ENCODE measurements at places on chromosomes 4 and X.

- no peak for DNase-seq
Measured at GRCh38 chr4:83150653-83151330, 36.3 kb upstream of the PLAC8 start.

GRCh38 chrX:42073448-42073847 is 150.1 kb upstream of the CASK start:
- DNase-seq, result no peak

- peak; percentile 72 for DNase-seq
Measured at GRCh38 chr4:140937866-140938265, 181.7 kb upstream of the TBC1D9 start.

DNA sequence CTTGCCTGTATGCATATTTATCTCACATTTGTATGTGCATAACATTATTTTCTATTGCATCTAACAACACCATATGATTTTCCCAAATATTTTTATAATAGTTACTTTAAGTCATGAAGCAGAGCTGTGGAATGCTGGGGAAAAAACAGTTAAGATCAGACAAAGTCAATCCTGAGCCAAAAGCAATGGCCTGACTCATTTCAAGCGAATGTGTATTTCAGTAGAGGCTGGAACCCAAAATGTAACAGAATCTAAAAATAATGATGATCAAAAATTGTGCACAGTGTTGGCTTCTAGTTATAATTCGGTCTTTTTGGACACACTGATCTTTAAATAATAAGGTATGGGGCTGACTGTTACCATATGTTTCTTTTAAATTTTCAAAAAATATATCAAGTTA is 516.2 kb upstream of the ADGRL3 start:
- peak; percentile 69 for DNase-seq

DNA sequence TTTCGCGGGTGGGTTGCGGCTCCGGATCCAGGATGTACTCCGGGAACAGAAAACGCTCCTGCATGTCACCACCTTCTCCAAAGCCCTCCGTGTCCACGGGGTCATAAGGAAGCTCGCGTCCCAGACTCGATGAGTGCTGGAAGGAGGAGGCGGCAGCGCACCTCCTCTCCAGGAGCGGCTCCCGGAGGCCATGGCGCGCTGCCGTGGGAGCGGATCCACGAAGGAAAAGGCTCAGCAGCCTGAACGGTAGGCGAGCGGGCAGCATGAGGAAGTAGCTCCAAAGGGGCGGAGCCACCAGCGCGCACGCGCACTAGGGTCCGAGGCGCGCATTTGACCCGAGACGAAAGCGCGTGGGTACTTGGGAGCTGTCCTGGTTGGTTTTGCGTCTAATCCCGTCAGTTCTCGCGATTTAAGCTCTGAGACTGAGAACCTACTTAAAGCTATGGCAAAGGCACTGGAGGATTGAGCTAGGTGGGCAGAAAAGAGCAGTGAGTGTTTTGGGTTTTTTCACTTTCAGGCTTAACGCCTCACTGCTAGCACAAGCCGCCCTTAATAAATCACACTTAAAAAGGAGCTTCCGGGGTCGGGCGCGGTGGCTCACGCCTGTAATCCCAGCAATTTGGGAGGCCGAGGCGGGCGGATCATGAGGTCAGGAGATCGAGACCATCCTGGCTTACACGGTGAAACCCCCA is at the start of gene NOA1:
Gene NOA1, minus strand, starts transcription at position 286 of the 692 bp plus-strand sequence. Its CDS starts 21 bp downstream, at position 265.
- peak; percentile 98 for DNase-seq

GRCh38 chr4:188551156-188551555 is 411.9 kb downstream of the TRIML1 start:
- peak; percentile 31 for DNase-seq

- DNase-seq, result no peak
Measured at GRCh38 chr4:128315756-128316520, 28.3 kb upstream of the PGRMC2 start.

GRCh38 chr4:119103263-119103662 is 32.4 kb upstream of the MYOZ2 start:
- DNase-seq, result peak; percentile 97

GRCh38 chrX:7147413-7147977 is at the start of gene STS:
Gene STS (plus strand): TSS chrX:7147712. CDS start chrX:7253200, 105,488 bp downstream.
- DNase-seq, result no peak

GRCh38 chrX:96722781-96723180 is 38.1 kb downstream of the DIAPH2 start:
- no peak for DNase-seq

DNA sequence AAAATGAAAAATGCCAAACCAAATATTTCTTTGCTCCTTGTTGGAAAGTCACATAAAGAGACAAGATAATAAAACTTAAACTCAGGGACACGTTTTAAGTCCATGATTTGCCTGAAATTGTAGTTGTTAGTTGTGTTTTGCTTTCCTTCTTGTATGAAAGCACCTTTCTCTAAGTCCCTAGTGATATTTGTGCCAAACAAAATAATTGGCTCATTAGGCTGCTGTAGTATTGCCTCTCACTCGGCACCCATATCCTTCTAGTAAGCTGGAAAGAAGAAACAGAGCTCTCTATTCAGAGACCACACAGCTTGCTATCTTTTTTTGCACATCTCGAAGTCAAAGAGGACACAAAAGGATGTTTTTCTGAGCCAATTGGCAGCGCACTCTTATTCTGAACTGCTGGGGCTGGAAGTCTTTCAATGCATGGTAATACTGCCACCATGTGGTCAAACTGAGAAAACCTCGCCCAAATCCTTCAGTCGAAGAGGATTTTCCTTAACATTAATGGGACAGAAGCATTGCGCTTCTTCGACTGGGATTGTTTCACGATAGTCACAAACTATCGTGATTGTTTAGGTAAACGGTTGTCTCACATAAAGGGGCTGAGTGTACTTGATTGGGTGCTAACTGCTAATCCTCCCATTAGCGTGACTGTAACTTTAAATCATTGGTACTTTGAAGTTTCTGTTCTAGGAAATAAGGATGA is 571.9 kb upstream of the LCORL start:
- DNase-seq, result peak; percentile 36

DNA sequence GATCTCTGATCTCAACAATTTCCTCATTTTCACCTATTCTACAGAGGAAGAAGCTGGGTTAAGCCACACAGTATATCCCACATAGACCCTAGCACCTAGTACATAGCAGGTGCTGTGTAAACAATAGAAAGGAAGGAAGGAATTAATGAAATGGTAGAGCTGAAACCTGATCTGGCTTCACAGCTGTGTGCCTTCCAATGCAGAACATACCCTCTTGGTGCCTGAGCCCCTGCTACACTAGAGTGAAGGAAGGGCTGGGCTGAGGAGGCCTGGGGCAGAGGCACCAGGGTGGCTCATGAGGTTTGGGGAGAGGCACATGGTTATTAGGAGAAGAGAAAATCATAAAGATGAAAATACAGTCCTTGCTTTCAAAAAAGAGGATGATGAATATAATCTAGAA is 21.3 kb downstream of the LRRC66 start:
- no peak for DNase-seq

- no peak for DNase-seq
Measured at GRCh38 chrX:71144651-71145050, at the start of gene NLGN3. Gene NLGN3 (plus strand): TSS chrX:71144841. CDS start chrX:71147750, 2,909 bp downstream.

- no peak for DNase-seq
Measured at GRCh38 chr4:1771555-1772305, 21.4 kb upstream of the FGFR3 start.

DNA sequence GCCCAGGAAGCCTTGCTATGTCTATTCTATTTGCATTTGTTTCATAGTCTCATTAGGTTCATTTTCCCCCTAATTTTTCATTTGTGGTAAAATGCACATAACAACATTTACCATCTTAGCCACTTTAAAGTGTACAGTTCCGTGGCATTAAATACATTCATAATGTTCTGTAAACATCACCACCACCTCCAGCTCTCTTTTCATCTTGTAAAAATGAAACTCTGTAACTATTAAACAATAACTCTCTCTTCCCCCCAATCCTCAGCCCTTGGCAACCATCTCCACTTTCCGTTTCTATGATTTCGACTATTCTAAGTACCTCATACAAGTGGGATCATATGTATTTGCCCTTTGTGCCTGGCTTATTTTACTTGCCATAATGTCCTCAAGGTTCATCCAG is 19.9 kb downstream of the ARHGEF38 start:
- no peak for DNase-seq

- no peak for DNase-seq
Measured at GRCh38 chr4:8841678-8842268, 29.9 kb downstream of the HMX1 start.

DNA sequence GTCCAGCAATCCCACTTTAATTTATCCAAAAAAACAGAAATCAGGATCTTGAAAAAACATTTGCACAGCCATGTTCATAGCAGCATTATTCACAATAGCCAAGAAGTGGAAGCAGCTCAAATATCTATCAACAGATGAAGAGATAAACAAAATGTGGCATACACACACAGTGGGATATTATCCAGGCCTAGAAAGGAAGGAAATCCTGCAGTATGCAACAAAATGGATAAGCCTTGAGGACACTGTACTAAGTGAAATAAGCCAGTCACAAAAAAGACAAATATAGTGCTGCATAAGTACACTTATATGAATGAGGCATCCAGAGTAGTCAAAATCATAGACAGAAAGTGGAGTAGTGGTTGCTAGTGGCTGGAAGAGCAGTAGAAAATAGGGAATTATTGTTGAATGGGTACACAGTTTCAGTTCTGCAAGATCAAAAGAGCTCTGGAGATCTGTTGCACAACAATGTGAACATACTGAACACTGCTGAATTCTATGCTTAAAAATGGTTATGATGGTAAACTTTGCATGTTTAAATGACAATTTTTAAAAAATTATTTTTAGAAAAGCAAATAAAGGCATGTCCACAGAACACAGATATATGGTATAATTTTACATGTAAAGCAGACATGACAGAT is 25.6 kb downstream of the CHM start:
- DNase-seq, result no peak

GRCh38 chrX:153471663-153472280 is 1.4 kb upstream of the HAUS7 start:
- no peak for DNase-seq

DNA sequence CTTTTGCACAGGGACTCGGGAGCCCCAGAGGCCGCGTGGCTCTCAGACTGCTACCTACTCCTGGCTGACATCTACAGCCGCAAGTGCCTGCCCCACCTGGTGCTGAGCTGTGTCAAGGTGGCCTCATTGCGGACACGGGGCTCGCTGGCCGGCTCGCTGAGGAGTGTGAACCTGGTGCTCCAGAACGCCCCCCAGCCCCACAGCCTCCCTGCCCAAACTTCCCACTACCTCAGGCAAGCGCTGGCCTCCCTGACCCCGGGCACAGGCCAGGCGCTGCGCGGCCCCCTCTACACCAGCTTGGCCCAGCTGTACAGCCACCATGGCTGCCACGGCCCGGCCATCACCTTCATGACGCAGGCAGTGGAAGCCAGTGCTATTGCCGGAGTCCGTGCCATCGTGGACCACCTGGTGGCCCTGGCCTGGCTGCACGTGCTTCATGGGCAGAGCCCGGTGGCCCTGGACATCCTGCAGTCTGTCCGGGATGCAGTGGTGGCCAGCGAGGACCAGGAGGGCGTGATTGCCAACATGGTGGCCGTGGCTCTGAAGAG is 28.8 kb downstream of the SH3TC1 start:
- no peak for DNase-seq

- DNase-seq, result no peak
Measured at GRCh38 chrX:52415304-52415703, 46.5 kb downstream of the XAGE2 start.

DNA sequence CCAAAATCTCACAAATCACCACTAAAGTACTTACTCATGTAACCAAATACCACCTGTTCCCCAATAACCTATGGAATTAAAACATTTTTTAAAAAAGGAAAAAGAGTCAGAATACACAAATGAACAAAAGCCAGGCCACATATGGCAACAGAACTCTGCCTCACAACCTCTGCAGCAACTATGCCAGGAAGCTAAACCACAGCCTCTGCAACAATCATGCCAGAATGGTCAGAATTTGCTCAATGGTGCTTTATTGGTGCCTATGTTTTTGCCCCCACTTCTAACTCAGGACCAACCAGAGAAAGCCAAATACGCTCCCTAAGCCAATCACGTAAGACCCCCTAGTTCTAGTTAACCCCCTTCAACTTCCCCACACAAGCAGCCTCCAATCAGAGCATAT is 69.6 kb downstream of the HOPX start:
- no peak for DNase-seq

DNA sequence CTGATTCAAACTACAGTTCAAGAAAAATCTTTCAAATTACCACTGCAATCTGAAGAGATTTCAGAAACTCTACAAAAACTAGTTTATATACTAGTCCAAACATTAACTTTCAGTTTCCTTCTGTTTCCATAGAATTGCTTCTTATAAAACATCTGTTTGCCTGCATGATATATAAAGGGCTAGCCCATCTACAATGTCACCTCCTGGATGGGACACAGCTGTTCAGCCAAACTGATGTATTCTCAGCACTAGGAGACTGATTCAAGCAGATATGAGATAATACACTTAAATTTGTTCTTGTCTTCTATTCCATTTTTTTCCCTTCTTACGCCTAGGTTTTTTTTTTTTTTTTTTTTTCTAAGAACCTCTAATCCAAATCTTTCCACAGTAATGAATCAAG is 1569.7 kb upstream of the IGFBP7 start:
- no peak for DNase-seq

- peak; percentile 43 for DNase-seq
Measured at GRCh38 chrX:135520022-135520552, 373 bp upstream of the INTS6L start.

GRCh38 chrX:150258463-150259430 is 104.4 kb upstream of the MAMLD1 start:
- peak; percentile 5 for DNase-seq

- no peak for DNase-seq
Measured at GRCh38 chr4:88737307-88737941, 39.8 kb upstream of the NAP1L5 start.

DNA sequence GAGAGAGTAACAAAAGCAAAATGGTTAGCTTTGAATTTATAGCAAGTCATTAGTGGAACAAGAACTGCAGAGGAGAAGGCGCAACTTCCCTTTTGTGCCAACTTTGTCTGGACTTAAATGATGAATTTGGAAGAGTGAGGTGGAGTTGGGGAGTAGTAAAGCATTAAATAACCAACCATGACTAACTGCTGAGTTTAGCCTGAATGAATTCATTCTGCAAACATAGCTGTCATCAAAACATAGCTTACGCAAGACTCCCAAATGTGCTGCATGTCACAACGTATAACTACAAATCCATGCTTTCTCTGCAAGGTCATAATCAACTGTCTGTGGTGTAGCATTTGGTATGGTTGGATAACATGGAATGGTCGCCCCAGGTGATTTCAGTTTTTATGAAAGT is 75.9 kb upstream of the RPL34 start:
- peak; percentile 52 for DNase-seq

DNA sequence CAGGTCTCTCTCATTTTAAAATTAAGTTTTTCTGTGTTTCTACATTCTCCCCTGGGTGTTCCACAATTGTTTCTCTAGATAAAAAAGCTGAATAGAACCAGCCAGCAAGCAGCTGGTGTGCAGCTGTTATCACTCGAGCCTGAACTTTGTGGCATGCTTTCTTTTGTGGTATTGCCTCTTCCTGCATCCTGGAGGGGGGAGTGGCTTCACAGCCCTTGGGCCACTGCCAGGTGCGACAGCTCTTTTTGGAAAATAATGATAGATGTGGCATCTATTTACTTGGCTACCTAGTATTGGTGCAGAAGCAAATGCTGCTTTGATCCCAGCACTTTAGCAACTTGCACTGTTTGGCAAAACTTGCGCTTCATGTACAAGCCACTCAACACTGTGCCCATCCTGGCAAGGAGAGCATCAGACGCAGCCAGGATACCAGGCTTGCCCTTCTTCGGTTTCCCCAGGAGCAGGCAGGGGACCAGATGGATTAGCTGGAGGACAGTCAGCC is 69.4 kb downstream of the HMGB2 start:
- no peak for DNase-seq

GRCh38 chr4:138688408-138689085 is 327.0 kb upstream of the NOCT start:
- DNase-seq, result no peak

- DNase-seq, result no peak
Measured at GRCh38 chr4:114677346-114677979, 78.9 kb downstream of the UGT8 start.

Data from fibroblast of skin of left quadriceps (primary cell).